Activated CD4-positive, alpha-beta T cell treated with anti-CD3 and anti-CD28 coated beads for 36 hours (primary cell): ENCODE measurements at places on chromosomes 5 and 9. TPM values are rescaled to one million over a fixed set of nuclear protein-coding genes. Genes with fewer than 3 reads are reported as not detected.

The LAMC3 gene
- total RNA-seq, result 0.59 TPM

The ZFAND5 gene
- 88.2 TPM for total RNA-seq

The ZNF483 gene
- 2.5 TPM for total RNA-seq

The EIF4E1B gene
- not detected for total RNA-seq

The DIRAS2 gene
- total RNA-seq, result not detected

The BBLN gene
- 64.4 TPM for total RNA-seq

The GLIPR2 gene
- total RNA-seq, result 13.7 TPM

The PCDHA7 gene
- total RNA-seq, result not detected

The PIGO gene
- total RNA-seq, result 21.0 TPM

The PCDHB9 gene
- not detected for total RNA-seq

The SKIC3 gene
- total RNA-seq, result 74.6 TPM

The FGD3 gene
- total RNA-seq, result 41.8 TPM

The TMEM252 gene
- not detected for total RNA-seq

The EIF4EBP3 gene
- total RNA-seq, result 15.8 TPM

The NEK6 gene
- 6.4 TPM for total RNA-seq

The SMIM23 gene
- not detected for total RNA-seq

The TNIP1 gene
- 408 TPM for total RNA-seq

The KCNMB1 gene
- total RNA-seq, result not detected

The CDKN2A gene
- total RNA-seq, result 0.86 TPM

The KIF24 gene
- 5.9 TPM for total RNA-seq
